ENCODE measurements at places on chromosomes 2 and 18.

- DNase-seq, result no peak
Measured at GRCh38 chr2:5589183-5589582, 103.0 kb upstream of the SOX11 start.

GRCh38 chr2:84856787-84857186, 24.1 kb downstream of the TRABD2A start:
- no peak for DNase-seq

DNA sequence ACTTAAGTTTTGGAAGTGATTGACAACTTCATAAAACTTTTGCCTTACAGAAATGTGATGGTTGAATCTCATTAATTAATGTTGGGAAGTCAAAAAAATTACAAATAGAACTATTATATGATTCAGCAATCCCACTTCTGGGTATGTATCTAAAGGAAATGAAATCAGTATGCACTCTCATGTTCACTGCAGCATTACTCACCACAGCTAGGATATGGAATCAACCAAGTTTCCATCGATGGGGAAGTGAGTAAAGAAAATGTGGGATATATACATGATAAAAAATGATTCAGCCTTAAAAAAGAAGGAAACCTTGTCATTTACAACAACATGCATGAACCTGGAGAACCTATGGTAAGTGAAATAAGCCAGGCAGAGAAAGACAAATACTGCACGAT, 112.4 kb upstream of the WDR75 start:
- no peak for DNase-seq

DNA sequence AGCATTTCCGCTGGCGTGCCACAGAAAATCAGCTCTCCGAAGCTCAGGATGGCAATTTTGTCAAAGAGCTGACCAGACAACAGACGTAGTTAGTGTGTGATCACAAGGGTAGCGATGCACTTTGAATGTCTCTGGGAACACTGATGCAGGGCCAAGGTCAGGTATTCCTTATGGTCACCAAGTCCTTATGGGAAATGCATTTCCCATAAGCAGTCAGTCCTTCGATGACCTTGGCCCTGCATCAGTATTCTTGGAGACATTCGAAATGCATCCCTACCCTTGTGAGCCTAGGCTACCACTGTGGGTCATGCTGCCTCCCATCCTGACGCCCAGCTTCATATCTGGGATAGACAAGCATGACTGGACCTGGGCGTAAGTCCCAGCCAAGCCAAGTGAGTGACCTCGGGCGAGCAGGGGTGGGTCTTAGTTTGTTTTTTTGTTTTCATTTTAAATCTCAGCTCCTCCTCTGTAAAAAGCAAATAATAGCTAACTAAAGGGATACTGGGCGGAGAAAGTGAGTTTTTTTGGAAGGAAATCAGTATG, 13.6 kb downstream of the ABCG5 start:
- DNase-seq, result no peak

DNA sequence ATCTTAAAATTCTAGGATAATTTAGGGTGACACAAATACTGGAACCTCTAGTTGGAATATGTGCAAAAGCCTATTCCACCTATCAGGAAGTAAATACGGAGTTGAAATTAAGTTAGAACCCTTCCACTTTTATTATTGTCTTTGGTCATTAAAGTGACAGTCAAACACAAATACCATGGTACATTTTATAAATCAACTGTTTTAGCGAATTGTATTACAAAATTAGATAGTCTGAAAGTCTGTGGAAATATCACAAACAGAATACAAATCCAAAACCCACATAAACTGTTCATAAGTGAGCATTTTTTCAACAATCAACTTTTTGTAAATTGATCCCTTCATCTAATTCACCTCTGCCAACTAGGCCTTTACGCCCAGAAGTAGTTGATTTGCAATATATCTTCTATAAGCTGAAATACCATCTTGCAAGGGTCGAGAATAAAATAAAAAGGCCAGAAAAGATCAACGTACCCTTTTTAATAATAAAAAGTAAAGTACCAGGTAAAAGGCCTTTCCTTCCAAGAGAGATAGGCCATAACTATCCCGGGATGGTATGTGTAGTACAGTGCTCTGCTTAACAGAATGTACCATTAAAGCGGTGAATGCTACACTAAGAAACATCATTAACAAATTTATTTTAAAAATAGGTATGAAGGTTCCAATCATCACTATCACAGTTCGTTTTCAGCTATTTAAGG, 1.3 kb downstream of the USP34 start:
- no peak for DNase-seq

- no peak for DNase-seq
Measured at GRCh38 chr2:167100506-167100905, 212.2 kb downstream of the XIRP2 start.

- no peak for DNase-seq
Measured at GRCh38 chr18:31710826-31711225, 26.4 kb upstream of the B4GALT6 start.

- DNase-seq, result no peak
Measured at GRCh38 chr2:98822301-98823164, 91.6 kb upstream of the MGAT4A start.

GRCh38 chr18:24875286-24875685, 414.8 kb downstream of the HRH4 start:
- DNase-seq, result no peak

DNA sequence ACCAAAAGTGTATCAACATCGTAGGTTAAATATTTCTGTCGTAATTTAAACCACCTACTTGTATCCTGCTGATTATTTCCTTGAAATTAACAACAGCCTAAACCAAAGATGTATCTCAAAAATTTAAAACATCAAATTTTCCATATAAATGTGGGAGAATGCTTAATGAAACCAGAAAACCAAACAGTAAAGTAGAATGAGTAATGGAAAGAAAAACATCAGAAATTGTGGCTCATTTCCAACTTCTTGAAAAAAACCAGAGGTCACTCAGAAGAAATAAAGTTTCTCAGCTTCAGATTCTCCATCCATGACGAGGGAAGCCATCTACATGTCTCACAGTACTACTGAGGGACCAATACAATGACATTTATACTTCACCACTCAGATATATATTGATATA, 296.5 kb downstream of the NOL4 start:
- DNase-seq, result no peak

DNA sequence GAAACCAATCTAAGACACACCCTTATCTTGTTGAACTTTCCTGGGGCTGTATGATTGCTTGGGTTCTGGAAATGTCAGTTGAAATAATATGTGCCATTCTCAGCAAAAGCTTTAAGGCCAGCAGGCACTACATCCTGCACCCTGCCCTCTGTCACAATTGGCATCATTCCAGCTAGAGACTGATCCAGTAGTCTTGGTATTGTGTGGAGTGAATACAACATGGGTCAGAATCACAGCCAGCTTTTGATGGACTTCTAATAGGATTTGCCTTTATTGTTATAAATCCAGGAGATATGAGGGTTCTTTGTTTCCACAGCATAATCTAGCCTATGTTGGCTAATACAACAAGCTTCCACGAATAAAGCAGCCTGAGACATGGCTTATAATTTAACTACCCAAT, 617.0 kb upstream of the CDH2 start:
- DNase-seq, result no peak

DNA sequence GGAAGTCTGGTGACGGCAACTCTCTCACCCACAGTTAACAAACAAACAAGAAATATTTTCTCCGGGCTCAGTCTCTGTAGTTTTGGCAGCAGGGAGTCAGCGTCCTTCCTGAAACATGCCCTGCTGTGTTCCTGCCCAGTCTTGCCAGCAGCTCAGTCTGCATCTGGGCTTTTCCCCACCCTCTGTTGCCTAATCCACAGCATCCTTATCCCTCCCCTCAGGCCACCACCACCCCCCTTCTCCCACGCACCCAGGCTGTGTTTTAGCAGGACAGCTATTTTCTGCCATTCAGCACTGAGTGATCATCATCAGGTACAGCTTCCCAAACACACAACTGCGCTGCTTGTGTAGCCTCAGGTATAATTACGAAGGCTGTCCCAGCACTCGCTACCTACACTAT, 168.2 kb downstream of the DPP10 start:
- DNase-seq, result no peak

- DNase-seq, result no peak
Measured at GRCh38 chr2:180657054-180657453, 323.4 kb upstream of the UBE2E3 start.

DNA sequence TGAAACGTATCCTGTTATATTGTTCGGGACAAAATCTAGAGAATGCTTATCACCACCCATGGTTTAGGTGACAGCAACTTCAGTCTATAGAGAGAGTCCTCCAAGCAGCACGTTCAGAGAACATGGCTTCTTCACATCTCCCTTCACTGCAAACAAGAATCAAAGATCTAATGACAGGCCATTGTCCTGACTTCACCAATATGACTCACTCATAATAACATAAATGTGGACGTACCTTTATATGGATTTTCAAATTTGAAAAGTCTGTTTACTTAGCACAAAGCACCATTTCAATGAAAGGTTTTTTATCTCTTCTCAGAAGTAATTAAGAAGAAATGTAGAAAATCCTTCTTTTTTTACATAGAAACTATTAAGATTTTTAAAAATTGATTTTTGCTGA, 46.7 kb downstream of the KLF7 start:
- no peak for DNase-seq

DNA sequence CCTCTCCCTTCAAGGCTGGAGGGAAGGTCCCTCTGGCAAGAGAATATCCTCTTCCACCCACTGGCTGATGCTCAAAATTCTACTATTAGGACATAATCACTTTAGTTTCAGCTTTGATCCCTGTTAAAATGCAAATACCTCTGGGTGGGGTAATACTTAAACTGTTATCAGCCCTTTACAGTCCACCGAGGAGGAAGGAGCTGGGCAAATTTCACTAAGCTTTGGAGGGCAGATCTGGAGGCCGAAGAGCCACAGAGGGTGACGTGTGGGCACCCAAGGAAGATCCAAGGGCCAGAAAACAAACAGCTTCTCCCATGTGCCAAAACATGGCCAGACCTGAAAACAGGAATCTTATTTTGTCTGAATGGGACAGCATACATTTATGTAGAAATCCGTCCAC, 74.6 kb upstream of the BCL11A start:
- no peak for DNase-seq

DNA sequence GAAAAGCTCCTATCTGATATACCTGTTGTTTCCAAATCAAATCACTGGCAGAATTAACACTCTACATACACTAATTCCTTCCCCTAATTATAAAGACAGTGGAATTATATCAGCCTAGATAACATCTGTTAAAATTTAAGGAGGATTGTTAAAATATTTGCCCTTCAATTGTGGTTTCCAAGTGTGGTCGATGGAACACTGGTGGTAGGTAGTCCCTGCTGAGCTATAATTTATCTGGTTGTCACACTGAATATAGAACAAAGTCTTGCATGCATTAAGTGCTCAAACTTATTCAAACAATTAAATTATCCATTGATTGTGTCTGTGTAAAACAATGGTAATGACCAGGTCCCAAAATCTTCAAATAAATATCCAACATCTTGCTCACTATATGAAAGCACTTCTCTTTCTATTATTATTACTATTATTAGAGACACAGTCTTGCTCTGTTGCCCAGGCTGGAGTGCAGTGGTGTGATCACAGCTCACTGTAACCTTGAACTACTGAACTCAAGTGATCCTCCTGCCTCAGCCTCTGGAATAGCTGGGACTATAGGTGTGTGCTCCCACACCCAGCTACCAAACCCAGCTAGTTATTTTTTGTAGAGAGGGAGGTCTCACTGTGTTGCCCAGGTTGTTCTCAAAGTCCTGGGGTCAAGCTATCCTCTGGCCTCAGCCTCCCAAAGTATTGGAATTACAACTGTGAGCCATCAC, 12.0 kb downstream of the CDH2 start:
- no peak for DNase-seq

- DNase-seq, result no peak
Measured at GRCh38 chr2:202636213-202636513, 1.4 kb downstream of the FAM117B start.

GRCh38 chr2:121608967-121609366, 40.3 kb downstream of the CLASP1 start:
- DNase-seq, result no peak

DNA sequence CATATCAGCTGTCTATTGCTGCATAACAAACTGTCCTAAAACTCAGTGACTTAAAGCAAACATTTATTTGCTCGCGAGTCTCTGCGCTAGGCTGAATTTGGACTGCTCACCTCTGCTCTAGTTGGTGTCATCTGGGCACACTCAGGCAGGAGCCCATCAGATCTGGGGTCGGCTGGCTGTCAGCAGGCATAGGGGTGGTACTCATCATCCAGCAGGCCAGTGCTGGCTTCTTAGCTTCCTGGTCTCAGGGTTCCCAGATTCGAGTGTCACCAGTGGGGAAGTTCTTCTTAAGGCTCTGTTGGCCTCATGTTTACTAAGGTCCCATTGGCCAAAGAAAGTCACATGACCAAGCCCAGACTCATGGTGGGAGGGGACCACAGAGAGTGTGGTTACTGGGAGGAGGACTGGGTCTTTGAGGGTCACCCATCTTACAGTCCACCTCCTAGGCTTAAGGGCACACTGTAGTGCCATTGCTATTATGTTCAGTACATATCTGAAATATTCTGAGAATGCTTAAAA, 71.6 kb upstream of the ATG16L1 start:
- DNase-seq, result no peak

GRCh38 chr2:23700627-23701026, 226.3 kb downstream of the ATAD2B start:
- no peak for DNase-seq

- DNase-seq, result no peak
Measured at GRCh38 chr2:158667586-158667985, 127.5 kb upstream of the DAPL1 start.

GRCh38 chr2:19532547-19533196, 174.2 kb upstream of the OSR1 start:
- no peak for DNase-seq

DNA sequence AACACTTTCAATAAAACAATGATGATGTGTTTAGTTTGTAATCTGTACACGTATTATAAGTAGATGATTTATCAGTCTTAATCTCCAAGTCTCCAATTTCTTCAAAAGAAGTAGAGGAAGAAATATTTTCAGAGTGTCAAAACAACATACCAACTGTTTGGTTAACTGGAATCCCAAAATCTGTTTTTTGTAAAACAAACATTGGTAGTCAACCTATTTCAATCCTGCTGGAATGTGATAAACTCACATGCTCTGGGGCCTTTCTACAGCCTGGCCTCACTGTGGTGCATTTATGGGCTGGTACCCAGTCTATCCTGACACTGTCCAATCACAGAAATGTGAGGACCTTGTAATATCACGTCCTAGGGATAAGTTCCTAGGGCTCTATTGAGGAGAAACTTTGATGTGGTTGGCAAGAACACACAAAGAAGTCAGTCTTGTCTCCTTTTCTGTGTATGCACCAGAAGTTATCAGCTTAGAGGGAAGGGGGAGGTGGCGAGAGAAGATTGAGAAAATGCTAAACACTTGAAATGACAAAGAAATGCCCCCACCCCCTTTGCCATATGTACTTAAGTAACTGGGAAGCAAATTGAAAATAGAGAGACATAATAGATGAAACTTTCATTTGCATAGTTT, 47.2 kb downstream of the PRKRA start:
- DNase-seq, result no peak

DNA sequence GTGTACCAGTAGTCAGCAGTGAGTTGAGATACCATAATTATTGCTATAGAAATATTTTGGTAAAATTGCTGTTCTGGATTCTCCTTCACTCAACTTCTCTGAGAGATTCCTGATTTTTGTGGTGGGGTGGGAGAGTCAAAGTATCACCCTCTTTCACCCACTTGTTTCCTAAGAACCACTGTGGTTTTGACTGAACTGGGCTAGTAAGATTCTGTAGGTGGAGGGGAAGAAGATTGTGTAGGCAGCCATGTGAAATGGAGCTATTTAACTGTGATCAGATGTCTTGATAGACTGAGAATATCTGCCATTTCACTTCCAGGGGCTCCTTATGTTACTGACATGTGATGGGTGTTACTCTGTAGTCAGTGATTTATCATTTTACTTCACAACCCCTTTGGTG, 45.3 kb downstream of the BIRC6 start:
- no peak for DNase-seq

Measured in NCI-H1048 (cell line).